ENCODE measurements at places on chromosomes 3 and 15.

- DNase-seq, result no peak
Measured at GRCh38 chr3:34742151-34742550, 897.2 kb upstream of the ARPP21 start.

- no peak for DNase-seq
Measured at GRCh38 chr3:66210687-66211295, 10.0 kb upstream of the SLC25A26 start.

GRCh38 chr3:69683082-69683806, 56.0 kb upstream of the MITF start:
- no peak for DNase-seq

DNA sequence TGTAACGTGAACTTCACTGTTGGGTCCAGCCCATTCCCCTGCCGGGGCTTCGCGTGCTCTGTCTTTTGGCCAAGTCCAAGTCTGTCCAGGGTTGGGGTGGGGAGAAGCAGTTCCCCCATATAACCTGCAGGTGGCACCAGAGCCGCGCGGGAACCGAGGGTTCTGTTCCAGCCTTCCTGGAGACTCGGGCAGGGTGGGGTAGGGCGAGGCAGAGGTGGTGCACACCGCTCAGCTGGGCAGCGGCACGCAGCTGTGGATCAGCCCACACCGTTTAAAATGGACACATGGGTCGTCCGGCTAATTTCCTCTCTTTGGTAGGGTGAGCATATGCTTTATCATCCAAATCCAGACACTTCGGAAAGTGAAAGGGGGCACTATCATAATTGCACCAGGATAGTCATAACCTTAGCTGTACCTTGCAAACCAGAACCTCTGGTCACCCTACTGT, 118.1 kb downstream of the TBC1D2B start:
- DNase-seq, result no peak

- no peak for DNase-seq
Measured at GRCh38 chr15:44158111-44158510, 37.0 kb downstream of the FRMD5 start.

DNA sequence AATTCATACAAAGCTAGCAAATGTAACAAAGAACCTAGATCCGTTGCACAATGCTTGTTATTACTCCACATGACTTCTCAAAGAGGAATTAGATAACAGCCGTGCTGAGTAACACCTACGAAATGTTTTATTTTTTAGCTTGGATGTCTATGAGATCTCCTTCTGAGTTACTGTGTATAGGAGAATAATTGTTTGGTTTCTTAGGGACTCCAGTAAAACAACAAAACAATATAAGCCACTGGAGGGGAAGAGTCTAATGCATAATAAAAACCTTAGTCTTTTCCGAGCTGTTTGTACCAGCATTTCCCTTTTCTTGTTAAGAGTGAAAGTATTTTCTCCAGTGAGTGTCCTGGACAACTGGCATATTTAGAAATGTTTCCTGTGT, 15.6 kb downstream of the SNAP23 start:
- DNase-seq, result no peak

All from NCI-H1105 (cell line).